Activated T-helper 1 cell treated with anti-CD3 and anti-CD28 coated beads, Interleukin-12 subunit alpha, Interleukin-12 subunit beta, Interleukin-2, Interleukin-4 antibody, amounts not matched to agents 30 ng/mL and 10 ng/mL and 1 ng/mL, durations not matched to agents 14 hours and 24 hours and 36 hours (primary cell): ENCODE measurements at places on chromosomes 4 and X. TPM values are rescaled to one million over a fixed set of nuclear protein-coding genes. Genes with fewer than 3 reads are reported as not detected.

- no peak for DNase-seq
Measured at GRCh38 chrX:13855689-13856450, 39.0 kb upstream of the GPM6B start.

- DNase-seq = no peak
Measured at GRCh38 chrX:9515973-9516538, 51.2 kb downstream of the TBL1X start.

DNA sequence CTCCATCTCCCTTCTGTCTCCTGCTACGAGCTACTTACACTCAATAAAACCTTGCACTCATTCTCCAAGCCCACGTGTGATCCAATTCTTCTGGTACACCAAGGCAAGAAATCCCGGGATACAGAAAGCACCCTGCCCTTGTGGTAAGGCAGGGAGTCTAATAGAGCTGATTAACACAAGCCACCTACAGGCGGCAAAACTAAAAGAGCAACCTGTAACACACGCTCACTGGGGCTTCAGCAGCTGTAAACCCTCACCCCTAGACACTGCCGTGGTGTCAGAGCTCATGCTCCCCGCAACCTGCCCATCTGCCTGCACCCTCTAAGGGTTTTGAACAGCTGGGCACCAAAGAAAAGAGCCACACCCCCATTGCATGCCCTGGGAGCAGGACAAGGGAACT lies 755.4 kb upstream of the HTR2C start:
- DNase-seq = no peak

- DNase-seq = no peak
Measured at GRCh38 chr4:117610706-117611308, 423.5 kb upstream of the NDST3 start.

- no peak for DNase-seq
Measured at GRCh38 chr4:53553486-53554210, 37.6 kb downstream of the LNX1 start.

DNA sequence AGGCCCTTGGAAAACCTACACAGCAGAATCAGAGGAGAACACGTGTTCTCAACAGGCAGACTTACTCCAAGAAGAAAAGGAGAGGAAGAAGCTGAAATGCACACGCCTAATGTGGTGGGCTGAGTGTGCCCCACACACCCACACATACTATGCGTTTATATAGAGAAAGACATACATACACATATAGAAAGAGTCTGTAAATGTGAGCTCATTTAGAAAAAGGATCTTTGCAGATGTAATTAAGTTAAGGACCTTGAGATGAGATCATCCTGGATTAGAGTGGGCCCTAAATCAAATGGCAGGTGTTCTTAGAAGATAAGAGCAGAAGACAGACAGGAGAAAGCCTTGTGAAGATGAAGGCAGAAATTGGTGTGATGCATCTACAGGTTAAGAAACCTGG lies 87.2 kb upstream of the KLF3 start:
- no peak for DNase-seq

DNA sequence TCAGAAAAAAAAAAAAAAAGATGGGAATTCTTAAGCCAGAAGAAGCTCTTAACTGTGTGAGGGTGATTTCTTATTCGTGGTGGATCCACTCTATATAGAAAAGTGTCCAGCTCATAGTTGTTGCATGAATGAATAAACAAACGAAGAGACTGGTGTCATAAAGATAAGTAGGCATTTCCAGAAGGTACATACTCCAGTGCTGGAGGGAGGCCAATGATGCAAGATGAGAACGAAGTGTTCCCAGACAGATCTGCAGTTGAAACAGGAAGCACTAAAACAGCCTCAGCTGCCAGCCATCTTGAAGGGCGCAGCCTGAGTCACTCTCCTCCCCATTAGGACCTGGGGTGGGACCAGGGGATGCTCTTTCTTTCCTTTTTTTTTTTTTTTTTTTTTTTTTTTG lies 47.4 kb upstream of the HOPX start:
- no peak for DNase-seq

DNA sequence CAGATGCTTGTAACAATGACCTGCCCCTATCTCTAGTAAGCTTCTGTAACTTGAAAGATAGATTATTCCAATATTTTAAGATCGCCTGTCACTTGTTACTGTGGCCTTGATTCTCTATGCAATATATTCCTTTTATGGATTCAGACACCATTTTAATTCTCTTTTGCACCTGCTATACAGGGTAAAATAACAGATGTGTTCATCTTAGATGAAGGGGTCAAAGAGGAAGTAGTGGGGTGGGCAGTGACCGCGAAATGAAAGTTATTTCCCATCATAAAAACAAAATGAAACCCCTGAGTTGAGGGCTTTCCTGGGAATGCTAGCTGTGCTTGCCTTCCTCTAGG lies 175.9 kb downstream of the TSPAN5 start:
- DNase-seq = no peak

GRCh38 chrX:24979081-24979480 lies 36.7 kb downstream of the ARX start:
- DNase-seq = no peak

GRCh38 chrX:68833448-68833805 lies 4.6 kb downstream of the EFNB1 start:
- DNase-seq = no peak

GRCh38 chr4:110268352-110268751 lies 69.9 kb upstream of the ELOVL6 start:
- DNase-seq = no peak

The MAGEB10 gene
- total RNA-seq = not detected in 2 replicates

The ZNF732 gene
- total RNA-seq = not detected in 2 replicates

The CLDN22 gene
- total RNA-seq = not detected in 2 replicates

The SPARCL1 gene
- not detected in 2 replicates for total RNA-seq
